ENCODE measurements at places on chromosomes 7 and 10.
A peak's percentile ranks its signal among the peaks of the same experiment; 100 is the strongest.

- no peak for DNase-seq
These were observed 13.1 kb upstream of the TNPO3 start for GRCh38 chr7:129067943-129068548.

- DNase-seq: peak; percentile 64
These were observed 1.4 kb downstream of the ETV1 start for GRCh38 chr7:13988065-13988464.

GRCh38 chr10:43655311-43655710 is 6.6 kb upstream of the ZNF32 start:
- DNase-seq: no peak

DNA sequence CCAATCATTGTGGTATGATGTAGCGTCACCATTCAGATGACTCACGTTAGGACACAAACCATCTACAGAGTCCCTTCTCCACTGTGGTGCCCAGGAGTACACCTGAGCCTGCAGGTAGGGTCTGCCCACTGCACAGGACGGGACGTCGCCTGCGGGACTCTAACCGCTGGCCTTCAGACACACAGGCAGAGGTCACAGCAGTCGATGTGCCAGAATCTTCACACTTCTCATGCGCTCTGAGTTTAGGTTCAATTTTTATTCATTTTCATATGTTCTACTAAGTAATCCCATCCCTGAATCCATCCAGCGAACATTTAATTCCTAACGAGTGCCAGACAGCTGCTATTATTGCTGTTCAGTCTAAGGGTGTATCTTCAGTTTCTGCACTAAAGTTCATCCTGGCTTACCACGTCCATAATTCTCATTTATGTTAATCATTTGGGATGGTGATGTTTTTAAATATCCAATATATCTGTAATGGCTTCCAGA is 73.3 kb downstream of the CXCL12 start:
- no peak for DNase-seq

DNA sequence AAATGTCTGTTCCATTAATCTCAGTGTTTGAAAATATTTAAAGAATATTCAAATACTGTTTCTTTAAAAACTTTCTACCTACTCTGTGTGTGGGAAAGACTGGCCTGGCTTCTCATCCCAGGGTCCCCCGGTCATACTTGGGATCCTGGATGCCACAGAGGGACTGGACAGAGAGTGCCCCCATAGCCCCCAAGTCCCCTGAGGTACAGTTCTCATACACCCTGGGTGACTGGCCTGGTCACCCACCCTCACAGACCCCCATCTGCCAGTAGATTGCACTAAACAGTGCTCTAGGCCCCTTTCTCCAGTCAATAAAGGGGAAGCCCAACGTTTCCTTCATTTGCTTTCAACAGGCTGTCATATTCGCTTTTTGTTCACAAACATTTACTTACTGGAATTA is 3.0 kb downstream of the TMEM273 start:
- no peak for DNase-seq

DNA sequence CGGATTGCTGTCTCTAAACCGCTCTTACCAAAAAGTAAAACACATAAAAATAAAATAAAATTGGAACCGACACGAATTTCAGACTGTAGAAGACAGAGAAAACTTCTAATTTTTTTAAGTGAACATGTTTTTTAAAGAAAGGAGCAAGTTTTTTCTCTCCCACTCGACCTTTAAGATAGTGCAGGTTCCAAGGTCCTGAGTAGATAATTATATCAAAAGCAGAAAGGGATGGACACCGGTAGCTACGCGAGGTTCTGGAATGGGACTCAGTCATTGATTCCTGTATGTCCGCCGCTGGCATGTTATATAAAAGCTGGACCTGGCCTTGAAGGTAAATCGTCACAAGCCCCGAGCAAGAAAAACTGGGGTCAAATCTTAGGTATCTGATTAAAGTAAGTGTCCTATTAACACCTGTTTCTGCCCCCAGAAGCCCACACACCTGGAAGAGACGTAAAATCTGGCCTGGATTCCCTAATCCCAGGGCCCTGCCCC is 462 bp upstream of the CISD1 start:
- DNase-seq: no peak

DNA sequence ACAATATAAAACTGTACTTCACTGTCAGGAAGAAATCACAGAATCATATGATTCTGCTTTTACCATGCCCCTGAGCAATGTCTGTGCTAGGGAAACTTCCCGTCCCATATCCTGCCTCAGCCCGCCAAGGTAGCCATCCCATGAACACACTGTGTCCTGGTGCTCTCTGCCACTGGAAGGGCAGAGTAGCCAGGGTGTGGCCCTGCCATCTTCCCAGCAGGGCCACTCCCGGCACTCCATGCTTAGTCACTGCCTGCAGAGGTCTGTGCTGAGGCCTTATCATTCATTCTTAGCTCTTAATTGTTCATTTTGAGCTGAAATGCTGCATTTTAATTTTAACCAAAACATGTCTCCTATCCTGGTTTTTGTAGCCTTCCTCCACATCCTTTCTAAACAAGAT is 31.8 kb downstream of the AP3M1 start:
- DNase-seq: no peak
